ENCODE measurements at places on chromosomes 16 and 17. TPM values are rescaled to one million over a fixed set of nuclear protein-coding genes. Genes with fewer than 3 reads are reported as not detected.

The KRT36 gene
- total RNA-seq, result not detected

The CSF3 gene
- total RNA-seq, result 0.37 TPM

The TMED6 gene
- 0.28 TPM for total RNA-seq

The OTOP3 gene
- not detected for total RNA-seq

The CLEC3A gene
- not detected for total RNA-seq

The CDH1 gene
- total RNA-seq, result 0.09 TPM

Data from smooth muscle cell of bladder (primary cell).